Esophagus squamous epithelium (tissue), 5 donors: ENCODE measurements at places on chromosomes 16 and 17. TPM values are rescaled to one million over a fixed set of nuclear protein-coding genes. Genes with fewer than 3 reads are reported as not detected.

The CTF1 gene
- 3.6 TPM for total RNA-seq

- no peaks in the 10 kb centered on the region for H3K27me3 ChIP-seq
- H3K36me3 ChIP-seq: no peaks in the 10 kb centered on the region
- no peaks in the 10 kb centered on the region for H3K4me1 ChIP-seq
- H3K27ac ChIP-seq: no peak overlapping the region
Observed at GRCh38 chr17:17387017-17387497, 83.9 kb downstream of the NT5M start.

The MED9 gene
- 5.8 TPM for total RNA-seq

The SPG7 gene
- 104 TPM for total RNA-seq

The PRSS27 gene
- total RNA-seq: 266 TPM

DNA sequence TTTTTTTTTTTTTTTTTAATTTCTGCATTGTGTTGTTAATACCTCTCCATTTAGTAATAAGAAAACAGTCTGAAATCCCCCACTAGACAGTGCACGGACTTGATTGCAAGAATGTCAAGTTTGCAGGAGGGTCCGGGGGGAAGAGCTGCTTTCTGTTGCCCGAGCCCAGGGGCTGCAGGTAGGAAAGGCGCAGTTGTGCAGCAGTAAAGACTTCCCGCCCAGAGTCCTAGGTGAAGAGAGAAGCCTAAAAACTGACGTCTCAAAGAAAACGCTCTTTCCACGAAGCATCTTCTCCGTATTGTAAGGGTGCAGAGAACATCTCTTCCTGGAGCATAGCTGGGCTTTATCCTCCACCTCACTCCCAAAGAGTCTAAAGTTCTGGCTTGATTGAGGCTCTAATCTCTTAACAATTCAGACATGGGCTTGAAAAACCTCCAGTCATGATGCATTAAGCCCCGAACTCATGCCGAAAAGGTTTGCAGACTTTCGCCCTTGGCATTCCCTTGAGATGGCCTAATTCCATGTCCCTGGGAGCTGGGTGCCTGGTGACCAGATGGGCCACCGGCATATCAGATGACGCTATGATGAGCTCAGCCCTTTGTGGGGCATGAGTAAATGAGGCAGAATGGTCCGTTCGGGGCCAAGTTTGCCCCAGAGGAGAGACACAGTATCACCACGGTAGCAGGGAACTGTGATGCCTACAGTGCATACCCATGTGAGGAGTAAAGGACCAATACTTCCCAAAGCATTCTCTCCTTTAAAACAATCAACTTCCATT lies 436.2 kb upstream of the ZFHX3 start:
- H3K27me3 ChIP-seq: no peaks in the 10 kb centered on the region
- H3K36me3 ChIP-seq: no peaks in the 10 kb centered on the region
- no peak overlapping the region for H3K4me3 ChIP-seq
- DNase-seq: no peak

The ZNF423 gene
- total RNA-seq: 0.72 TPM

DNA sequence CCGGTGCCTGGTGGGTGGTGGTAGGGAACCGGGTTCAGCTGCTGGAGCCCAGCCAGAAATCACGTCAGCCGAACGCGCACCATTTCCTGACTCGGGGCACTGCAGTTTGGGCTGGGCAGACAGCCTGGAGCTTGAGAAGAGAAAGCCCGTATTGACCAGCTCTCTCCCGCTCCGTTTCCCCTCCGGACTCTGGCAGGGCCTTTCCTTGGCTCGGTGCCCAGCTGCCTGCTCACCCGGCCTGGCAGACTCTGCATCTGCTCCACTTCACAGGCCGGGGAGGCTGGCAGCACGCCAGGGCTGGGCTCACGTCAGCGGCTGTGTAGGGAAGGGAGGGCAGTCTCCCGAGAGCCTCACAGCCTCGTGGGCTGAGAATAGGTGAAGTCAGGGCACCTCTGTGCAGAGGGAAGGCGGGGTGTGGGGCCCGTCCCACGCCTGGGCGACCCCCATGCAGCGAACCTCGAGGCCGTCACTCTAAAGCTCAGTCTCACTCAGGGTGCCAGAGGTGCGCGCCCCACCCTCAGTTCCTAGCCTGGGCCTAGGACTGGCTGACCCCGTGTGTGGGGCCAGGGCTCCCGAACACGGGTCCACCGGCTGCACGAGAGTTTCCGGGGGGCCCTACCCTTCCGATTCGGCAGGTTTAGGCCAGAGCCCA lies 59.1 kb downstream of the OR1D5 start:
- H3K4me3 ChIP-seq: peak overlapping the region; percentile 54
- no peaks in the 10 kb centered on the region for H3K36me3 ChIP-seq

DNA sequence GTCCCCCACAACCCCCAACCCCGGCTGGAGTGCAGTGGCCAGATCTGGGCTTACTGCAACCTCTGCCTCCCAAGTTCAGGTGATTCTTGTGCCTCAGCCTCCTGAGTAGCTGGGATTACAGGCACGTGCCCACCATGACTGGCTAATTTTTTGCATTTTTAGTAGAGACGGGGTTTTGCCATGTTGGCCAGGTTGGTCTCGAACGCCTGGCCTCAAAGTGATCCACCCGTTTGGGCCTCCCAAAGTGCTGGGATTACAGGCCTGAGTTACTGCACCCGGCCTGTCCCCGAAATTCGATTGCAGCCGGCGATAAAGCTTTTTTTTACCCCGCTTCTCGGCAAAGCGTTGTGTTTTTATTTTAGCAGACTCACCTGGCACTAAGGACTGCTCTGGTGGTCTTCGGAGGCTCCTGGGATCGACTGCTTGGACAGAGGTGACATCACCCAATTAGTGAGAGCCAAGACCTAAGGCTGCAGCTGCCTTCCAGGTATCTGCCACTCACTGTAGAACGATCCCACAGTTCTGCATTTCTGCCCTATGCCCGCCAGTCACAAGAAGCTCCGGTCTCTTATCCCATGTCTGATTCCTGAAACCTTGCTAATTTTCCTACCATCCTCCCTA lies 82.2 kb upstream of the ARL4D start:
- H3K4me1 ChIP-seq: no peaks in the 10 kb centered on the region
- peak overlapping the region; percentile 37 for H3K27ac ChIP-seq
- no peaks in the 10 kb centered on the region for H3K36me3 ChIP-seq
- DNase-seq: no peak
- no peak overlapping the region for H3K4me3 ChIP-seq
- no peaks in the 10 kb centered on the region for H3K27me3 ChIP-seq

The YBX2 gene
- total RNA-seq: 3.8 TPM

The USP6 gene
- total RNA-seq: 0.09 TPM

DNA sequence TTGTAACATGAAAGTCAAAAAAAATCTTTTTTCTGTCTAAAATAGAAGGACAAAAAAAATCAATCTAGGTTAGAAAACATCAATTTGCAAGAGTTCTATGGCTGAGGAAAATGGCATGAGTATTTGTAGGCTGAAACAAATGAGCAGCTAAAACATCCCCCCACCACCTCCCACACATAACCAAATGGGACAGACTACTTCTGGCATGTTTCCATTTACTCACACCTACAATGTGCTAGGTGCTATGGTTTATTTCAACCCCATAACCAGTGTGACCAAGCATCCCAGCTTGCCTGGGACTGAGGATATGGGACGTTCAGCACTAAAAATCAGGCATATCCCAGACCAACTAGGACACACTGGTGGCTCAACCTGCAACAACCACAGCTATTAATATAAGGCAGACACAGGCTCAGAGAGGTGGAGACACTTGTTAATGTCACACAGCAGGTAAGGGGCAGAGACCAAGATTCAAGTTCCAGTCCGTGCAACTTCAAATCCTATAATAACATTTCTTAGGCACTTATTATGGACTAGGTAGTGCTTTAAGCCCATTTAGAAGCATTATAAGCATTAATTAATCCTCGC lies 96.0 kb downstream of the XYLT1 start:
- H3K27me3 ChIP-seq: no peaks in the 10 kb centered on the region
- H3K36me3 ChIP-seq: no peaks in the 10 kb centered on the region
- no peak for DNase-seq
- H3K4me1 ChIP-seq: peaks cover 34% of the 10 kb centered on the region

DNA sequence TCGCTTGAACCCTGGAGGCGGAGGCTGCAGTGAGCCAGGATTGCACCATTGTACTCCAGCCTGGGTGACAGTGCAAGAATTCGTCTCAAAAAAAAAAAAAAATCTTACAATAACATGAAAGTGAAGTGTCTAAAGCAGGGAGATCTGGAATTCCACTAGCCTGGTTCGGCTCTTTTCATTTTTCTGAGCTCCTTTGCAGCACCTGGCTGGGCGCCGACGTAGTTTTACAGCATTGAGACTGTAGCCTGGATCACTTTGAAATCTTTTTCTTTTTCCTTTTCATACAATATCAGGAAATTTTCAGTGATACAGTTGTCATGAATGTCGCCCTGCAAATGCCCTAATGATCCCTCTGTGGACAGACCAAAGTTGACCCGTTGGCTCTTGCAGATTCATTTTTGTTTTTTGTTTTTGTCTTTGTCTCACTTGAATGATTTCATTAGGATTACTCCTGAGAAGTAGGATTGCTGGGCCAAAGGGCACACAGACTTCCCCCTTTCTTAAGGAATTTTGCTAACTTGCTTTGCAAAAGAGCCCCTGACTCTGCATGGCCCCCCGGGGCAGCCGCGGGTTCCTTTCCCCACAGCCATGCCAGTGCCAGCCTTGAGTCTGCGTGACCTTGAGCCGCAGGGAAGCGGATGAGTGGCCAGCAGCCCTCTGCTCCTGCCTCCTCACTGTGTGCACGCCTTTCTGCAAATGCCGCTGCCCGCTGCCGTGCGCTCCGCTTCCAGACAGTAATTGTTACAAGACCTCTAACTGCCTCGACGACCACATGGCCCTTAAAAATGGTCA lies 28.0 kb downstream of the CRISPLD2 start:
- DNase-seq: no peak
- peaks cover 25% of the 10 kb centered on the region for H3K4me1 ChIP-seq
- no peak overlapping the region for H3K27ac ChIP-seq
- H3K36me3 ChIP-seq: peaks cover 72% of the 10 kb centered on the region

DNA sequence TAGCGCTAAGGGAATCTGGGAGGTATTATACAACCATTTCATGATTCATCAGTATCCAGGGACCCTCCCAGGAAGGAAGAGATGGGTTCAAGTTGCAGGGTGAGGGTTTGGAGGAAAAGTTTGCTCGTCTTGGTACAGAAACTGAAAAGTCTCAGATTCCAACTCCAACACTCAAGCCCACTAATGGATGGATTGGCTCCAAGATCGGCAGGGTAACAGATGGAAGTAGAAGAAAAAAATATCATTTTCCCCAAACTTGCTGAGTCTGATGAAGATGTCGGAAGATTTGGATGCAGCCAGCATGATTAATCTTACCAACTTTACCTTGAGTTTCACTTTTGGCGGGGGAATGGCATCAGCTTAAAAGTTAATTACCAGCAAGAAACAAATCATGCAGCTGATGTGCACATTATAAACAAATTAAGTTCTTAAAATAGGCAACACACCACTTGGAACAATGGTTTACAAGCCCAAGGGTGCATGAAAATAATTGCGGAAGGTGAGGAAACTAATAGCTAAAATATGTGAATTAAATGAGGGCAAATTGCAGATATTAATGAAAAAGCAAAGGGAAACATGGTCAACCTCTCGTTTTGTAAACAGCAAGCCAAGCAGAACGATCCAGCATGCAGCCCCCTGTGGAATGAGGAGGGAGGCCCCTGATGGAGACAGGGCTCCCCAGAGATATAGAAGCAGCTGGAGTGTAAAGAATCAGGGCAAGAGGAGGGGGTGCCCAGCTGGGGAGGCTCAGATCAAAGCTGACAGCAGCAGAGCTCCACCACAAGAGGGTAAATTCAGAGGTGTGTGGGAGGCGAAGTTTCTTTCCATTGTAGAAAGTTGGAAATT lies 44.1 kb upstream of the GRIN2A start:
- H3K4me1 ChIP-seq: no peaks in the 10 kb centered on the region
- no peaks in the 10 kb centered on the region for H3K36me3 ChIP-seq
- no peaks in the 10 kb centered on the region for H3K27me3 ChIP-seq
- DNase-seq: no peak

GRCh38 chr16:84677849-84678248 lies 22.0 kb upstream of the USP10 start:
- no peaks in the 10 kb centered on the region for H3K36me3 ChIP-seq
- DNase-seq: no peak
- H3K4me3 ChIP-seq: no peak overlapping the region
- H3K4me1 ChIP-seq: no peaks in the 10 kb centered on the region
- no peaks in the 10 kb centered on the region for H3K27me3 ChIP-seq

The KRT28 gene
- not detected for total RNA-seq

GRCh38 chr17:3979290-3979611 lies 15.0 kb upstream of the ATP2A3 start:
- H3K4me3 ChIP-seq: no peak overlapping the region
- H3K36me3 ChIP-seq: no peaks in the 10 kb centered on the region
- no peak for DNase-seq
